Activated CD4-positive, alpha-beta T cell treated with anti-CD3 and anti-CD28 coated beads for 1 hour (primary cell): ENCODE measurements at places on chromosomes 7 and 10.

DNA sequence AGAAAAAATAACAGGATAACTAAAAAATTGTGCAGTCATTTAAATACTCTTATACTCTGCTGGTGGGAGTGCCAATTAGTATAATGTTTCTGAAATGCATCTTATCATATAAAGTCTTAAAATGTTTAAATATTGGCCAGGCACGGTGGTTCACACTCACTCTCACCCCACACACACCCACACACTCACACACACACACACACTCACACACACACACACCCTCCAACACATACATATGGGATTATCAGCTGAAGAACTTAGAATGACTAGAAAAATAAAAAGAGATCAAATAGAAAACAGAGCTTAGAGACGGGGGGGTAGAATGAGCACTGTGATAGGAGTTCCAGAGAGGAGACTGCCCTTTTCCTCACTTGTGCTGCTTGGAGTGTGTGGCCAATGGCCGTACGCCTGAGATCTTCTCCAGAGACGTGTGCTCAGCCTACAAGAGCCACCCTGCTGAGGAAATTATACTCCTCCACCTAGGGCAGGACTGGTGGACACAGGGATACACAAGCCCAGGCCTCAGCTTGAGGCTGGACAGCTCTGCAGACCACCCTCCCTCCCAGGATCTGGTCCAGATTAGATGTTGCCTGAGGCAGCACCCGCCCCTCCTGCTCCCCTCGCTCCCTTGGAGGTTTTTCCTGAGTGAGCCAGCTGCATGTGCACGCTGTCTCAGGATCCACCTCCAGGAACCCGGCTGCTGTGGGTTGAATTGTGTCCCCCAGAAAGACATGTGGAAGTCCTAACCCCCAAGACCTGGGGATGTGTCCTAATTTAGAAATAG lies 26.5 kb upstream of the PRKAG2 start:
- no peak for DNase-seq

DNA sequence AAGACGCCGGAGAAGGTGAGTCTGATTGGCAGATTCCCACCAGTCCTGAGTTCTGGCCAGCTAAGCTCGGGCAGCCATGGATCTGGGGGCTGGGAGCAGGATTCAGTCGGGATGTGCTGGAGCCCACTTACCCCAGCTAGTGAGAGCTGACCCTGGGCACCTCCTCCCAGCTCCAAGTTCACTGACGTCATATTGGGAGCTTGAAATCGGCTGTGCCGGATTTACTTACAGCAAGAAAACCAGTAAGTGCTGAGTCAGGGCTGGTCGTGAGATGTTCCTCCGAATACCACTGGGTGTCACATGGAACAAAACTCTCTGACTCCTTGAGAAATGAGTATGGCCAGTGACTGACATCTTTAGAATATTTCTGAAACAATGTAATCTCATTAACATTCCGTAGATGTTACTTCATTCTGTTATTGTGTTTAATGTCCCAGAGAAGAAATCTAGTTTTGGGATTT lies 621.2 kb downstream of the SDK1 start:
- DNase-seq = no peak

DNA sequence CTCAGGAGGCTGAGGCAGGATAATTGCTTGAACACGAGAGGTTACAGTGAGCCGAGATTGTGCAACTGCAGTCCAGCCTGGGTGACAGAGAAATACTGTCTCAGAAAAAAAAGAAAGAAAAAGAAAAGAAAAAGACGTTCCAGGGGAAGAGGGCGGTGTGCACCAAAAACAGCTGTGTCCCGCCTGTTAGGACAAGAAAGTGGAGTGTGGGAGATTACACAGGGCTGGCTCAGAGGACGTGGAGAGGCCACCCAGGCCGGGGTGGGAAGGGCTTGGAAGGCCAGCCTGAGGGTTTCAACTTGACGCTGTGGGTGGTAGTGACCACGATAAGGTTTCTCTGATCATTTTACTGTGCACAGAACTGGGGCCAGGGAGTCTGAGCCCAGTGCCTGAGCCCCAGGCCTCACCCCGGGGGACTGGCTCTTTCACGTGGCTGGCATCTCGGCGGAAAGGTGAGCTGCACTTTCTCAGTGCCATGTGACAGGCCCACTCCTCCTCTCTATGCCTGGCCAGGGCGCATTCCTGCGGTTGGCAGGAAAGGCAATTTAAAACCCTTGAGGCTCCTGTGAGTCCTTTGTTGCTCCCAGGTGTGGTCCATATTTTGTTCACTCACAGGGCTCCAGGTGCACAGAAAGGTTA lies 13.9 kb downstream of the RHBDD2 start:
- DNase-seq = no peak

DNA sequence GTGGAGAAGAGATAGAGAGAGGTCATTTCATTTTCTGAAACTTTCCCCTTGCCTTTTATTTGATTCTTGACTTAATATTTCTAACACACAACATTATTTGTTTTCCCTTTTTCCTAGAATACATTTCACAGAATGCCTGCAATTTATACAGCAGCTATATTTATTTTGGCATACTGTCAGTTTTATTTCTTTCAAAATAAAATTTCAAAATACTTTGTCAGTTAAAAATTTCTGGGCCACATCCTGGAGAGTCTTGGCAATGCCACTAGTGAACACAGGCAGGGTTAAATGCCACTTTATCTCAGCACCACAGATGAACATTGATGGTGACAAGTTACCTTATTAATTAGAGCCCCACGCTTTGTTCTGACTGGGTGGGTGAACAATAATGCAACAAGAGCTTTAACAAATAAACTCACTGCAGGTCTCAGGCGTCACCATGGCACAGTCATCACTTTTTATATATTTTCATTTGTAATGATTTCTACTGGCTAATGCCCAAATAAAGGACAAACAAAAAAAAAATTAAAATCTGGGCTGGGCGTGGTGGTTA lies 494.0 kb downstream of the KIF20B start:
- DNase-seq = no peak

GRCh38 chr7:31175672-31176071 lies 123.6 kb downstream of the ADCYAP1R1 start:
- DNase-seq = no peak

- no peak for DNase-seq
Observed at GRCh38 chr10:1157615-1157933, 101.4 kb downstream of the WDR37 start.

DNA sequence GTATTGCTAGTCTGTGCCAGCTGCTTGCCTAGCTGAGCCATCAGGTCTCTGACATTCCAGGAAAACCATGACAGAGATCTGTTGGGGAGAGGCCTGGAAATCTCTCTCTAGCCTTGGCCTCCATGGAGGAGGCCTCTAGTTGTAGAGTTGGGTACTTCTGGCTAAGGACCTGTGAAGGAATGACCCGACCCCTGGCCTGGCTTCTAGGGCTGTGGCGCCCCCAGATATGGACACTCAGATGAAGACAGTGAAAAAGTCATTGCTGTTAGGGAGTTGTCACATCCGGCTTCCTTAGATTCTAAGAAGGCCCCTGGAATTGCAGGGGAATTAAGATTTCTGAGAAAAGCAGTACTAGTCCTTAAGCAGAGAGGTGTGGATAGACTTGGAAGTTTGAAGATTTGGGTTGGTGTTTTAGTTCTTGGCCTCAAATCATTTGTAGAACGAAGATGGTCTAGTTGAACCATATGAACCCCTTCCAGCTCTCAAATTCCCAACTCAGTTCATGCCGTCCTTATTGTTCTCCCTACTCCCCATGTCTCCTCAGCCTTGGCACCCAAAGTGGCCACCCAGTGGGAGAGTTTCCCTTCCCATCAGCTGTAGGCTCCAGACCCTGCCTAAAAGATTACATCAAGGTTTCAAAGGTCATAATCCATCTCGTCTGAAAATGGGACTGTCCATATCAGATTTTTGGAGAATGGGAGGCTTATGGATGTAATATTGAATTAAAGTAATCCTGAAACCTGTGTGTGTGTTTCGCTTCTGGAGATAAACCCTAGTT lies 7.0 kb downstream of the HHEX start:
- no peak for DNase-seq

DNA sequence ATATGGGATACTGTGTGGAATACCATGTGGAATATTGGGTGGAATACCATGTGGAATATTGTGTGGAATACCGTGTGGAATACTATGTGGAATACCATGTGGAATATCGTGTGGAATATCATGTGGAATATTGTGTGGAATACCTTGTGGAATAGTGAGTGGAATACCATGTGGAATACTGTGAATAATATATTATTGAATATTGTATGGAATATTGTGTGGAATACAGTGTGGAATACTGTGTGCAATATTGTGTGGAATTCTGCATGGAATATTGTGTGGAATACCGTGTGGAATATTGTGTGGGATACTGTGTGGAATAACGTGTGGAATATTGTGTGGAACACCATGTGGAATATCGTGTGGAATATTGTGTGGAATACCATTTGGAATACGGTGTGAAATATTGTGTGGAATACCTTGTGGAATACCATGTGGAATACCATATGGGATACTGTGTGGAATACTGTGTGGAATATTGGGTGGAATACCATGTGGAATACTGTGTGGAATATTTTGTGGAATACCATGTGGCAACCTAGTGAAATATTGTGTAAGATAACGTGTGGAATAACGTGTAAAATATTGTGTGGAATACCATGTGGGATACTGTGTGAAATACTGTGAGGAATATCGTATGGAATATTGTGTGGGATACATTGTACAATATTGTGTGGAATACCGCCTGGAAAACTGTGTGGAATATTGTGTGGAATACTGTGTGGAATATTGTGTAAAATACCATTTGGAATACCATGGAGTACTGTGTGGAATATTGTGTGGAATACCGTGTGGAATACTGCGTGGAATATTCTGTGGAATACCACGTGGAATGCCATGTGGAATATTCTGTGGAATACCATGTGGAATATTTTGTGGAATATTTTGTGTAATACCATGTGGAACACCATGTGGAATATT lies 133.9 kb upstream of the CHST15 start:
- no peak for DNase-seq

GRCh38 chr10:119677904-119678755 lies 26.9 kb downstream of the BAG3 start:
- no peak for DNase-seq

- DNase-seq = no peak
Observed at GRCh38 chr10:118725886-118726500, 28.8 kb downstream of the CACUL1 start.

- no peak for DNase-seq
Observed at GRCh38 chr7:25132430-25132829, 7.4 kb upstream of the CYCS start.

DNA sequence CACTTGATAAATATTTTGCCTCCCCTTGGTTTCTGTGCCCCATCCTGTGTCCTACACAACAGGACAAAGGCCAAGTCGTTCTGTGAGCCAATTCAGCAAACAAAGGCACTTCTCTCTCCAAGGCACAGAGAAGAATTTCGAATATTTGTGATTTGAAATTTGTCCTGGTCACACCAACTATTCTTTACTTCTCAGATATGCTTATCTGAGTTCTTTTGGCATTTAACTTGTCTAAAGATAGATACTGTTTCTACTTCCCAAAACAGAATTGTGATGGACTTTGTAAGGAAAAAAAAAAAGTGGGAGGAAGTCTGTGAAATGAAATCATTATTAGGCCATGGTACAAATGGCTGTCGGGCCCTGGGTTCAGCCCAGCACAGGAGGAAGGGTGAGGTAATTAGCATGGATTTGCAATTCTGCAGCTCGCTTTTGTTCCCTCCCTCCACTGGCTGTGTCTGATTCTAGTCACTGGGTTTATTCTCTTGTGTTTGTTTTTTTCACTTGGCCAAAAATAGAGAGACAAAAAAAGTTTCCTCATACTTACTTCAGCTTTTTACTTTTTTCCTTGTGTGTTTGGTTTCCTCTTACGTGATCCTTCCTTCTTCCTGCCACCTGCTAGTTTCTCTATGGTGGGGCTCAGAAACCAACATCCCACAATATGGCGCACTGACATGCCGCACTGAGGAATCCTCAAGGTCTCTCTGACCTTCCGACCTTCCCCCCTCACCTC lies 108.2 kb upstream of the MKLN1 start:
- DNase-seq = no peak

- DNase-seq = no peak
Observed at GRCh38 chr7:123662755-123663154, 7.1 kb downstream of the LMOD2 start.

- DNase-seq = no peak
Observed at GRCh38 chr7:141074162-141074991, 513 bp downstream of the TMEM178B start.

DNA sequence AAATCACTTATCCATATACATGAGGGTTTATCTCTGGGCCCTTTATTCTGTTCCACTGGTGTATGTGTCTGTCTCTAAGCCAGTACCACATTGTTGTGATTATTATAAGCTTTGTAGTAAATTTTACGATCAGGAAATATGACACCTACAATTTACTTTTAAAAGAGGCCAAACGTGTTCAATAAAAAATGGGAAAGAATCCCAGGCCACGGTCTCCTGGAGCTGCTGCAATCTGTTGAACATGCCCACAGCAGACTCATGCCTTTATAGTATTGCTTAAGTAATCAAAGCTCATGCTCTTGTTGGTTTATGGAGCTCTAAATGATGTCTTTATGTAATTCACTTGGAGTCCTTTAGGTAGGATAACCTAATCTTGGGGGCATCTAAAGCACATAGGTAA lies 273.0 kb downstream of the ZMYND11 start:
- DNase-seq = no peak

DNA sequence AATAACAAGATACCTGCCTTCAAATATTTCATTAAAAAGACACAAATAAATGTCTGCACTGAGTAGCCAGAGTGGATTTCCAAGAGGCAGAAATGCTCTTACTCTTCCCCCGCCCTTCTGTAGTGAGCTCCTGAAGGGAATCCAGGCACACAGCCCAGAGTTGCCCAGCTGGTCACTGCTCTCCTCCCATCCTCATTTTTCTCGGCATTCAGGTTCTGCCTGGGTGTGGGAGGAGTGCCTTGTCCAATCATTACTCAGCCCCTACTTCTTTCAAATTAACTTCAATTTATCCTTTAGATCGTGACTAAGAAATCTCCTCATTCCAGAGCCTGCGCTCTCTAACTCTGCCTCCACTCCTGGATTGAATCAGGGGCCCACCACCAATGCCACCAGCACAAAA lies 12.2 kb downstream of the CCDC6 start:
- no peak for DNase-seq

- no peak for DNase-seq
Observed at GRCh38 chr10:79287973-79288723, 59.1 kb upstream of the PPIF start.

- DNase-seq = no peak
Observed at GRCh38 chr10:75228834-75229233, 6.9 kb downstream of the COMTD1 start.

- no peak for DNase-seq
Observed at GRCh38 chr10:72276421-72277339, 3.0 kb downstream of the DDIT4 start.

- DNase-seq = no peak
Observed at GRCh38 chr10:69130251-69130650, 6.3 kb downstream of the VPS26A start.
